ENCODE measurements at places on chromosomes 3 and 15.

GRCh38 chr15:92809880-92810361 lies 90.2 kb upstream of the CHD2 start:
- no peak for DNase-seq

- no peak for DNase-seq
Measured at GRCh38 chr3:40465111-40465407, 7.9 kb downstream of the RPL14 start.

GRCh38 chr15:90760661-90761232 lies 43.6 kb downstream of the BLM start:
- DNase-seq = no peak

- DNase-seq = no peak
Measured at GRCh38 chr15:101305820-101306255, 10.8 kb upstream of the SNRPA1 start.

GRCh38 chr3:188949996-188950395 lies 221.8 kb upstream of the TPRG1 start:
- no peak for DNase-seq

DNA sequence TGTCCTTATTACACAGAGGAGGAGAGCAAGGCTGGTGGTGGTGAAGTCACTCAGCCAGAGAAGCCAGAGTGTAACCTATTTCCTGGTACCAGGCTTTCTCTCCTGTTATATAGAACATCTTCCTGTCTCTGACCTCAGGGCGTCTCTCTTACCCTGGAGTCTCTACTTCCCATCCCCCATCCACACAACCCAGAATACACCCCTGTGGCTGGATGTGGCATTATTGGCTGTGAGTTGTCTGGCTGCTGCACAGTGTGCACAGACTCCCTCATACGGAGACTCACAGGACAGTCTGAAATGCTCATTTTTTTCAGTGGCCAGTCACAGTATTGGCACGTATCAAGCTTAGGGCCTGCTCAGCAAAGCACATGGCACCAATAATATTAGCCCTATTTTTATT lies 8.6 kb downstream of the PODXL2 start:
- DNase-seq = no peak

- no peak for DNase-seq
Measured at GRCh38 chr15:88606070-88606794, 14.9 kb upstream of the AEN start.

GRCh38 chr15:36688310-36689011 lies 109.0 kb downstream of the CDIN1 start:
- peak; percentile 12 for DNase-seq

- no peak for DNase-seq
Measured at GRCh38 chr3:126557415-126557745, 1.4 kb downstream of the C3orf22 start.

- DNase-seq = no peak
Measured at GRCh38 chr15:100769043-100769974, 110.3 kb upstream of the ALDH1A3 start.

- DNase-seq = no peak
Measured at GRCh38 chr3:128378631-128379347, 87.9 kb downstream of the DNAJB8 start.

- no peak for DNase-seq
Measured at GRCh38 chr3:71005702-71006321, 577.7 kb downstream of the FOXP1 start.

GRCh38 chr15:92687195-92687602 lies 31.6 kb upstream of the FAM174B start:
- DNase-seq = no peak

GRCh38 chr3:139109271-139109670 lies 64.6 kb upstream of the PRR23C start:
- DNase-seq = no peak

GRCh38 chr3:45980229-45980813 lies 15.3 kb downstream of the FYCO1 start:
- no peak for DNase-seq

DNA sequence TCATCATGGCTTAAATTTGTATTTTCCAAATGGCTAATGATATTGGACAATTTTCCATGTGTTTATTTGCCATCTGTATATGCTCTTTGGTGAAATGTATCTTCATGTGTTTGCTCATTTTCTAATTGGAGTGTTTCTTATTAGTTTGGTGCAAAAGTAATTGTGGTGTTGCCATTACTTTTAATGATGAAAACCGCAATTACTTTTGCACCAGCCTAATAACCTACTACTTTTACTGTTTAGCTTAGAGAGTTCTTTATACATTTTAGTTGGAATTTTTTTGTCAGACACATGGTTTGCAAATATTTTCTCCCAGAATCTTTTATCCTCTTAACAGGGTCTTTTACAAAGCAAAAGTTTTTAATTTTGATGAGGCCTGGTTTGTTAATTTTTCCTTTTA lies 141.0 kb upstream of the AGTR1 start:
- no peak for DNase-seq

DNA sequence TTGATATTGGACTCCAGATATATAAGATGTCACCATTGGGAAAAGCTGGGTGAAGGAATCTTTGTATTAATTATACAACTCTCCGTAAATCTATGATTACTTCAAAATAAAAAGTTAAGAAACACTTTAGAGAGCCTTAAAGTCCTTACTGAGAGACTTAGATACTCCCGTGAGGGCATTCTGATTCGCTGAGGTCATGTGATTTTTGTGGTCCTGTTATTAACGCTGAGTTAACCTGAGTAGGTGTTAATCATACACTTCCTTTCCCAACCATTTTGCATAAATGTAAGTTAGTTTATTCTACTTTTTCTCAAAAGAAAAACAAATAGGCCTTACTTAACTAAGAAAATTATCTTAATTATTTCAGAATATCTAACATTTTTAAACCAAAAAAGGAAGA lies 67.1 kb upstream of the LMOD3 start:
- no peak for DNase-seq

- DNase-seq = no peak
Measured at GRCh38 chr3:55717481-55717880, 230.4 kb upstream of the WNT5A start.

- DNase-seq = no peak
Measured at GRCh38 chr3:63927422-63928280, 15.5 kb upstream of the SCAANT1 start.

- no peak for DNase-seq
Measured at GRCh38 chr15:67768313-67768977, 56.9 kb upstream of the SKOR1 start.

- DNase-seq = no peak
Measured at GRCh38 chr3:30779686-30780287, 114.7 kb downstream of the GADL1 start.

DNA sequence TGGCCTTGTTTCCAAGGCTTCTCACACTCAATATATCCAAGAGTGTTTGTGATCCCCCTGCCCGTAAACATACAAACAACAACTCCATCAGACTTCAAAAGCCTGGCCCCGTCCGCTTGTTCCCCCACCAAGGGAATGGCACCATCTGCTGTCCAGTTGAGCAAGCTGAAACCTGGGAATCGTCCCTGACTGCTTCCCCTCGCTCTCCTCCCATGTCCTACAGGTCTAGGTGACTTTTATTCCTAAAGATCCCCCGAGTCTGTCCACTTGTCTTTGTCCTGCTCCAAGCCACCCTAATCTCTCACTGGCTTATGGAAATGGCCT lies 27.9 kb upstream of the FAM174B start:
- no peak for DNase-seq

DNA sequence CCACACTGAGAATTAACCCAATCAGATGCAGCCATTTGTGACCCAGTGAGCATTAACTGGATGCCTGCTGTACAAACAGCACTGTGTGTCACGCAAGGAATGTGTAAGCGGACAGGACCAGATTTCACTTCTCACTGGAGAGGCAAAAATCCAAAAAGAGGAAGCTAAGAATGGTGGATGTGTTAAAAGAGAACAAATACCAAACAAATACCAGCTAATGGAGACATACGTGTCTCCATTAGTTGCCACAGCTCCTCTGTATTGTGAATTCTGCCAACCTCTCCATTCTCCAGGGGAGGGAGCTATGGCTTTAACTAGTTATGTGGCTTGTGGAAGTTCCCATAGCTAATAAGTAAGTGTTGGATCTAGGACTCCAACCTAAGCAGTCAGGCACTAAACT lies 2.6 kb downstream of the LTF start:
- no peak for DNase-seq

DNA sequence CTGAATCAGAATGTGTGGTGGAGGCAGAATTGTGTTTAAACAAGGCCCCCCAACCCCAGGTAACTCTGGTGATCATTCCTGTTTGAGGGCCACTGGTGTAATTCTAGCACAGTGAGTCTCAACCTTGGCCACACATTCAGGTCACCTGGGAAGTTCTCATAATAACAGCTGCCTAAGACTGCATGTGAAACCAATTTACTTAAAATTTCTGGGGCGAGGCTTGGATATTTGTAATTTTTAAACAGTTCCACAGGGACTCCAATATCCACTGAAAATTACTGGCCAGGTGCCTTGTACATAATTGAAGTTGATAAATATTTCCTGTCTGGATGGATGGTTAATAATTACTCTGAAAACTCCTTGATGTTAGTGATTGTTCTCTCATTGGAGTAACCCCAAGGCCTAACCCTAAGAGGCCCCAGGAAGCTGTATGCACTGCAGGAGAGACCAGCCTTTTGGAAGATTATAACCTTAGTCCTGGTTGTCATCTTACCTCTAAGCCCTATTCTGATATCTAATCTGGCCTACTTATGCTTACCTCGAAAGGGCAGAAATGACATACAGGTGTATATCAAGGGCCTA lies 25.7 kb upstream of the EPHB1 start:
- DNase-seq = no peak

DNA sequence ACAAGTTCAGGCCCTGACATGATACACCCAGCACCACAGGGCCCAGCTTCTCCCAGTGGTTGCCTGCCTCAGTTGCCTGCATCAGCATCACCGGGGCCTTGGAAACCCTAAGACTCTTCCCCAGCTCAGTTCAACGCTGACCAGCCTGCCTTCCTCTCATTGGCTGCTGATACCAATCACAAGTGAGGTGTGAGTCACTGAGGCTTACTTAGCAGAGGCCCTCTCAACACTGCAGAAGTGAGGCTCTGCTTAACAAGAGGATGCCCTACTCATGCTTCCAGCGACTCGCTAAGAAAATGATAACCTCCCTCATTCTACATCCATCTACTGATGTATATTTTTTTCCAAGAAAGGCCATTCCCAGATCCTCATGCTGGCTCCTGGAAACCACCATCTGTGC lies 151.9 kb downstream of the ADAMTS17 start:
- DNase-seq = no peak

- no peak for DNase-seq
Measured at GRCh38 chr15:35723852-35724251, 177.9 kb upstream of the DPH6 start.

GRCh38 chr3:59774000-59774399 lies 724.2 kb upstream of the CFAP20DC start:
- DNase-seq = no peak

DNA sequence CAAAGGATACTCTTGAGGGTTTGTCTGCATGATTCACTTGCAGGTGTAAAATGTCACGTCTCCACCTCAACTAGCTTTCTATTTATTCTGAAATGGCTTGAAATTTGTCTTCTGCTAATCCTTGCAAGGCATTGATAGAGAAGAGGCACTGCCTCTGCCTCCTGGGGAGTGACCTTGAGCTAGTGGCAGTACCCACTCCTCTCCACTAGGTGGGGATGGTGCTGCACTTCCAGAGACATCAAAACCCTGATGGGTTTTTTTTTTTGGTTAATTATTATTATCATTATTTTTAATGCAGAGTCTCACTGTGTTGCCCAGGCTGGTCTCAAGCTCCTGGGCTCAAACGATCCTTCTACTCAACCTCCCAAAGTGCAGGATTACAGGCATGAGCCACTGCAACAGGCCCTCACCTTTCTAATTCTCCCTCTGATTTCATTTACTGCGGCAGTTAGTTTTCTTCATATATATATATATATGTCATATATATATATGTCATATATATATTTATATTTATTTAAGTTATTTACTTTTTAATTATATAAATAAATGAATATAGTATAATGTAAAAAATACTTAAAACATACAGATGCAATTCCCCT lies 117.6 kb upstream of the EIF1B start:
- no peak for DNase-seq

- DNase-seq = no peak
Measured at GRCh38 chr3:45163481-45163880, 17.3 kb upstream of the CDCP1 start.

DNA sequence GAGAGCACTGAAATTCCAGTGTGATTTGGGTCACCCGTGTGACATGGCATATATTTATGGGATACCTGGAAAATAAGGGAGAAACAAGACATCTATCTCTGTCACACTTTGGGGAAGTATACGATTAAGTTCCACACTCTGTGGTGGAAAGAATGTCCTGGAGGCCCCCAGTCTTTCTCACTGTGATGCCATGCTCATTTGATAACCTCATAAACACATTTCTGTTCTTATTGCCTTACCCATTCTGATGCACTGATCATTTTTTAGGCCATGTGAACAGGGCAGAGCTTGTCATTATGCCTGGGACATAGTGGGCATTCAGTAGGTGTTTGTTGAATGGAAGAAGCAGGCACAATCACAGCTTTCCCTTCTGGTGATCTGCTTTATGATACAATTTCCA lies 349.4 kb upstream of the TPRG1 start:
- no peak for DNase-seq

GRCh38 chr3:124303305-124303910 lies 311.5 kb upstream of the ROPN1 start:
- no peak for DNase-seq

DNA sequence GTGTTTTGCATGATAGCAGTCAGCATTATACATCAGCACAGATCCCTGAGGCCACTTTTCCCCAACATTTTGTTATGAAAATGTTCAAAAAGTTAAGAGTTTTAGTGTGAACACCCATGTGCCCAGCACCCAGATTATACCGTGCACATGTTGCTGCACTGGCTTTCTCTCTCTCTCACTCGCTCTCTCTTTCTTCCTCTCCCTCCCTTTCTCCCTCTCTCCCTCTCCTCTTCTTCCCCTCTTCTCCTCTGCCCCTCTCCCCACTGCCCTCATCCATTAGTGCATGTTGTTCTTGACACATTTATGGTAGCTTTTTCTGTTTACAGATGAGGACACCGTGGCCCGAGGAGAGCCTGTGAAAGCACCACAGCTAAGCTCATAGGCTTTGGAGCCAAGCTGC lies 7.3 kb downstream of the FGD5 start:
- DNase-seq = no peak

- DNase-seq = no peak
Measured at GRCh38 chr3:176631165-176631564, 566.1 kb downstream of the TBL1XR1 start.

DNA sequence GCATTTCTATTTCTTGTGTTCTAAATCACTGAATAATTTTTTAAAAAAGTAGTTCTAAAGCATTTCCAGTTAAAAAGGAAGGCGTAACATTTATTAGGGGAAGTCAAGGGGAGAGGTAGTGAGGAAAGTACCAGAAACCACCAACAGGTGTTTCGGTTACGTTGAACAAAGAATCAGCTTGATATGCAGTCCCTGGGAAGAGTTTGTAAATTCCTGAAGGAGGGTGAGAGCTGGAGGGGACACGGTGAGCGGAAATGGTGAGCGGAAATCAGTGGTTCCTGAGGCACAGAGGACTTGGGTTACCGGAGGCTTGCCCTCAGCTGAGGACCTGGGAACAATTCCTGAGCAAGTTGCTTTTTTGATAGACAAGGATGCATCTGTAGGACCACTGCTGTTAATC lies 17.8 kb downstream of the MAP2K1 start:
- no peak for DNase-seq

GRCh38 chr15:92663250-92663951 lies 7.8 kb upstream of the FAM174B start:
- DNase-seq = no peak

GRCh38 chr3:197613199-197613598 lies 57.4 kb upstream of the BDH1 start:
- DNase-seq = no peak

All from GM04503 (cell line).